Body of pancreas (tissue), 4 donors: ENCODE measurements at places on chromosomes 4 and X.

DNA sequence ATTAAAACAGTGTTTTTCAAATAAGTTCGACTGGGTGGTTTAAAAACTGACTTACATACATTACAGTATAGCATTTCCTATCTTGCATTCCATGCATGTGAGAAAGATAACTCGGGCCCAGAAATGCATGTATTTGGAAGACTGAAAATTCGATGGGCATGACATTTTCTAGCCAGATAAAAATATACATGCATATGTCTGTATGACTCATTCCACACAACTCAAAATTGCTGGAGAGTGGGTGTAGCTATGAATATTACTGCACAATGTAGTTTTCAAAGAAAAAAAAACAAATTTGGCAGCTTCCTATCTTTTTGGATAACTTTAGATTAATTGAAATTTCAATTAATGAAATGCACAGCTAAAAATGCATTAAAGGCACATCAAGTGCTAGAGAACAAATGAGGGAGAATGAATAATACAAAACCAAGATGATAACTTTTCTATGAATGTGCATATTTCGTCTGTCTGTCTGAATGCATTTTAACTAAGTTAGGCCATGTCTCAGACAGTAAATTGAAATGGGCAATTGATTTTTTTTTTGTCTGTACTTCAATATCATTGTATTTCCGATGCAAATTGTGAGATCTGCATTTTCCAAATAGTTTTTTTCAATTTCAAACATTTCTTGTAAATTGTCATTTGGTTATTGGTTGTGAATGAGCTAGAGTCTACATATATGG lies 54.5 kb upstream of the GABRA2 start:
- no peak overlapping the region for H3K27ac ChIP-seq
- H3K4me3 ChIP-seq: no peak overlapping the region
- no peaks in the 10 kb centered on the region for H3K4me1 ChIP-seq
- no peaks in the 10 kb centered on the region for H3K27me3 ChIP-seq

- DNase-seq: no peak
- no peaks in the 10 kb centered on the region for H3K36me3 ChIP-seq
- H3K27ac ChIP-seq: no peak overlapping the region
- no peak overlapping the region for H3K4me3 ChIP-seq
- H3K4me1 ChIP-seq: no peaks in the 10 kb centered on the region
- H3K27me3 ChIP-seq: no peaks in the 10 kb centered on the region
Measured at GRCh38 chrX:1491851-1492349, 39.2 kb upstream of the ASMTL start.

DNA sequence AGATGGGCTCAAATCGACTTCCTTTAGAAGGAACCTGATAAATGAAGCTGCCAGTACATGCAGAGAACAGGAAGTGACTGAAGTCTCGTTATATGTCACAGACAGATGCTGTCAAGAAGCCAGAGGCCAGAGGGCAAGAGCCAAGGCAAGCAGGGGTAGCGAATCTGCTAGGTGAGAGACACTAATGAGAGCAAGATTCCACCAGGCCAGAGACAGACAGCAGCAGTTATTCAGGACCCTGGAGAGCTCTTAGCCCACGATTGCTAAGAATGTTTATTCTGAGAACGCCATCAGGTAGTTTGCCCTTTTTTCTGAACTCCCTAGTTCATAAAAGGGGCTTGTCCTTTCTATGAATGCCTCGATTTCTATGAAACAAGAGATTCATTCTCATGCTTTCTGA lies 73.7 kb downstream of the BEND2 start:
- no peaks in the 10 kb centered on the region for H3K4me1 ChIP-seq
- no peak overlapping the region for H3K4me3 ChIP-seq
- DNase-seq: no peak
- H3K27ac ChIP-seq: no peak overlapping the region
- no peaks in the 10 kb centered on the region for H3K27me3 ChIP-seq

DNA sequence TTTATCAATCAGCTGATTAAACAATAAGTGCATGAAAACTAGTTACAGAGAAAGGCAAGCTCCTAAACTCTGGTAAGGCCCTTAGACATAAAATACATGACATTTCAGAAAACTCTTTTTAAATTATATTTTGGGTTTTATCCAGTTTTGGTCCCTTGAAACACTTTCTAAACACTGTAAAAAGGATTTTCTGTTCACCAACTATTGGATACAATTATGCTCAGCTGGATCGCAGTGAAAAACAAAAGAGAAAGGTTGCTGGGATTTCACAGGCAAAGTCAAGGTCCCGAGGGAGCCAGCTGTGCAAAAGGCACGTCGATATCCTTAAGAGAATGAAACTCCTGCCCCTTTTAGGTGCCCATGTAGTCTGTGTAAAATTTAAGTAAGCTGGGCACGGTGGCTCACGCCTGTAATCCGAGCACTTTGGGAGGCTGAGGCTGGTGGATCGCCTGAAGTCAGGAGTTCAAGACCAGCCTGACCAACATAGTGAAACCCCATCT lies 1018.4 kb upstream of the INTU start:
- H3K4me1 ChIP-seq: no peaks in the 10 kb centered on the region
- DNase-seq: no peak
- no peaks in the 10 kb centered on the region for H3K27me3 ChIP-seq
- H3K27ac ChIP-seq: no peak overlapping the region
- H3K4me3 ChIP-seq: no peak overlapping the region
